ENCODE measurements at places on chromosomes 11 and 22.

- no peak for DNase-seq
Measured at GRCh38 chr22:38649841-38650522, 6.2 kb downstream of the FAM227A start.

GRCh38 chr22:34608540-34609115 lies 457.3 kb upstream of the ISX start:
- no peak for DNase-seq

DNA sequence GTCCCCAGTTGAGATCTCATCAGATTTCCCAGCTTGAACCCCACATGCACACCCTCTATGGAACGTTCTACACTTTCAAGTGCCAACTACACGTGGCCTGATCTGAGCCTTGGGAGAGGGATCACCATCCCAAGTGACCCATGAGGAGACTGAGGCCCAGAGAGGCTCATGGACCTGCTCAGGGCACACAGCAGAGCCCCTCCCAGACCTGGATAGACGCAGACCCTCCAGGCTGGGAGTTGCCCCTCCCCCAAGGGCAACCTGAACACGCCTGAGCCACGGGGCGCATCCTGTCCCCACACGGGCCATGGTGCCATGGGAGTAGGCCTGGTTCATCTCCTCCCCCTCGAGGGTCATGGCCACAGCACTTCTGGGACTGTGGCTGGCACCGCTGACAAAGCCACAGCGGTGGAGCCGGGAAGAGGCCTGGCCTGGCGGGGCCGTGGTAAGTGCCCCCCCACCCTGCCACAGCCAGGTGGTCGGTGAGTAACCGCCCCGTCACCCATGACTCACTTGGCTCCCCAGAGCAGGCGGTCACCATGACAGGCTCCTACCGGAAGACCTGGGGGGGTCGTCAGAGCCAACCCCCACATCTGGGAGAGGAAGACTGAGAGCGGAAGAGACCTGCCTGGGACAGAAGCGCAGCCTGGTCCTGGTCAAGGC lies 8.1 kb downstream of the WNT7B start:
- DNase-seq, result no peak

DNA sequence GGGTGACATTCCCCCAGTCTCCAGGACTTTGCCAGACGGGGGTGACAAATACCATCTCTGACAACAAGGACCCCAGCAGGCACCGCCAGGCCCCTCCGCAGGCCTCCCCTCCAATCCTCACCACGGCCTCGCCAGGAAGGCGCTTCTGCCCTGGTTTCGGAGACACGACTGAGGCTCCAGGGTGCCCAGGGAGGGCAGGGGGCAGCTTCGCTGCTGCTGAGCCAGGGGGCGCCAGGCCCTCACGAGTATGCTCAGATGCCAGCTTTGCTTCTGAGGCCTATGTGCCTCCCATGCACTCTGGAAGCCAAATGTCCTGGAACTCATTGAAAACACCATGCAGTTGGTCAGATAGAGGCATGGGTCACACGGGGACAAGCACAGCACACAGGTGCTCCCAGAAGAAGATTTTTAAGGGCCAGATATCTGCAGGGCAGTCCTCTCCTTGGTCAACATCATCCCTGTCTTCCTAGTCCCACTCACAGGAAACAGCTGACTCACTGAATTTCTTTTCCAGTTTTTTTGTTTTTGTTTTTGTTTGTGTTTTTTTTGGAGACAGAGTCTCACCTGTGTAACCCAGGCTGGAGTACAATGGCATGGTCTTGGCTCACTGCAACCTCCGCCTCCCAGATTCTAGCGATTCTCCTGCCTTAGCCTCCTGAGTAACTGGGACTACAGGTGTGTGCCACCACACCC lies 19.9 kb downstream of the BID start:
- DNase-seq, result no peak

- no peak for DNase-seq
Measured at GRCh38 chr11:134724779-134725140, 312.7 kb upstream of the B3GAT1 start.

Measured in HuH-7.5 (cell line).